ENCODE measurements at places on chromosomes 12 and 14. TPM values are rescaled to one million over a fixed set of nuclear protein-coding genes. Genes with fewer than 3 reads are reported as not detected.

C1S gene
- total RNA-seq, result 2.1 TPM

DNA sequence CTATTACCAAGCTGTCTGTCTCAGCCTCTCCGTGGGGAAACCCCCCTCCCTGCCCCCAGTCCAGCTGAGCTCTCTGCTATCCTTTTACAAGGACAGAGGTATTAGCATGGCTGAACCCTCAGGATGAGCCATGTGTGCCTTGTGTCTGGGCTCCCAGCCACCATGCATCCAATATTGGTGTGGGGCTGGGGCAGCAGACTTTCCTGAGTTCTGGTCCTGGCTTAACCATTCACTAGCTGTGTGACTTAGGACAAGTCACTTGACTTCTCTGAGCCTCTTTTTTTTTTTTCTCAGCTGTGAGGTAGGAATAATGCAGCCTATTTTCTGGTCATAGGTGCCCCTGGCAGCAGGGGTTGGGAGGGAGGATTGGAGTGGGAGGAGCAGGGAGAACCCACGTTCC, 17.1 kb upstream of the CYP46A1 start:
- no peak for DNase-seq

DNA sequence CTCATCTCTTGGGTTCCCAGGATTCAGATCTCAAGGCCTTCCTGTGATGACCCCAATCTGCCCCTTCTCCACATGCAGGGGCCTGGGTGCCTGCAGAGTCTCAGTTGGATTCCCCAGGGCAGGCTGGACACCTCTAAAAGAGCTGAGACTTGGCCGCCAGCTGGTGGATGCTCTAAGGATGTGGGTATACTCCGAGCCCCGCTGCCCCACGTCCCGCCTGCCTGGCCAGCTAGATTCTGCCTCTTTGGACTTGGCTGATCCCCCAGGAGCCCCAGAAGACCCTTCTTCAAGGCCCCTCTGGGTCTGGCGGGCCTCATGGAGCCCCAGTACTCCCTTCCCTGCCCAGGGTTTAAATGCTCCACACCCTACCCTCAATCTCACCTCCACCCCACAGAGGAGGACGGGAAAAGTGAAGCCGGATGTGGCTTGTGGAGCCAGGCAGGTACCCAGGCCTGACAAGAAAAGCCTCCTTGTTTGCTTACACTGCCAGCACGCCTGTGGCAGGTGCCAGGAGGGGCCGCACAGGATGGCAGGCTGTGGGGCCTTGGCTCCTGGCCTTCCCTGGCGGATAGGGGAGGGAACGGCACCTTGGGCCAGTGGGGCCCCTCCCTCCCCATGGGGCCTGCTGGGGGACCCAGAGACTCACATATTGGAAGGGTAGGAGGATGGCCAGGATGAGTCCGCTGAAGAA, 15.1 kb downstream of the FAIM2 start:
- DNase-seq, result peak; percentile 29

DNA sequence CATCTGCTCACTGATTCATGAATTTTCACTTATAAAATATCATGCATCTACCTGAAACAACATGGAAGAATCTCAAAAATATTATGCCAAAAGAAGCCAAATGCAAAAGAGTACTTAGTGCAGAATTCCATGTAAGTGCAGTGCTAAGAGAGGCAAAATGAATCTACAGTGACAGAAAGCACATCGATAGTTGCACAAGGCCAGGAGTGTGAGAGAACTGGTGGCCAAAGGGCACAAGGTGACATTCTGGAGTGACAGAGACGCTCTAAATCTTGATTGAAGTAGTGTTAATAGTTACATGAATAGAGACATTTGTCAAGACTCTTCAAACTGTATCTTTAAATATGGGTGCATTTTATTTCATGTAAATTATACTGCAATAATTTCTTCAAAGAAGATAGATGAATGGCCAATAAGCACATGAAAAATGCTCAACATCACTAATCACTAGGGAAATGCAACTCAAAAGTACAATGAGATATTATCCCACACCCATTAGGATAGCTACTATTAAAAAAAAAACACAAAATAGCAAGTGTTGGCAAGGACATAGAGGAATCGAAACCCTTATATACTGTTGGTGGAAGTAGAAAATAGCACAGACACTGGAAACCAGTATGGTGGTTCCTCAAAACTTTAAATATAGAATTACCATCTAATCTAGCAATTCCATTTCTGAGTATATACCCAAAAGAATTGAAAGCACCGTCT, 71.7 kb upstream of the KICS2 start:
- DNase-seq, result no peak

DNA sequence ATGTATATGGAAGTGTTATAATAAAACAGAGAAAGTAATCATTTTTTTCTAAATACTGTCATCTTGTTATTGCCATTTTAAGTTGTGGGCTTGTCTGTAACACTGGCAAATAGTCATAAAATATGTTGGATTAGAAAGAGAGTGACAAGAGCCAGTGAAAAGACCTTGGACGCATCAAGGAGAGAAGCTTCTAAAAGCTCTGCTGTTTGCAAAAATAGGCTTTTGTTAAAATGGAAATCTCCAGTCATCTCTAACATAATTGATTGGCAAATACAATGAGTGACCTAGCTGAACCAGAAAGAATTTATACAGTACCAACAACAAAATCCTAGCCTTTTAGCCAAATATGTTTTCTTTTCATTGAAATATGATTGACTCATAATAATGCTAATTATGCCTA, 245.8 kb upstream of the RMST start:
- DNase-seq, result no peak

Data from PC-3 (cell line).